M059J (cell line): ENCODE measurements at places on chromosomes 3 and 15. TPM values are rescaled to one million over a fixed set of nuclear protein-coding genes. Genes with fewer than 3 reads are reported as not detected.

SPTBN5 gene
- total RNA-seq: under 0.01 TPM in 1 of 2 replicates, not detected in the other

CNTN3 gene
- not detected in 2 replicates for total RNA-seq

- DNase-seq: peak; percentile 58
These were observed 47.2 kb downstream of the SLC12A8 start for GRCh38 chr3:125165189-125165947.

CCK gene
- total RNA-seq: not detected in 2 replicates

HIGD2B gene
- 0.20 TPM in 1 of 2 replicates, not detected in the other for total RNA-seq
